ENCODE measurements at places on chromosomes 2 and 18.

- no peak for DNase-seq
Measured at GRCh38 chr2:196160946-196161345, 10.4 kb downstream of the STK17B start.

DNA sequence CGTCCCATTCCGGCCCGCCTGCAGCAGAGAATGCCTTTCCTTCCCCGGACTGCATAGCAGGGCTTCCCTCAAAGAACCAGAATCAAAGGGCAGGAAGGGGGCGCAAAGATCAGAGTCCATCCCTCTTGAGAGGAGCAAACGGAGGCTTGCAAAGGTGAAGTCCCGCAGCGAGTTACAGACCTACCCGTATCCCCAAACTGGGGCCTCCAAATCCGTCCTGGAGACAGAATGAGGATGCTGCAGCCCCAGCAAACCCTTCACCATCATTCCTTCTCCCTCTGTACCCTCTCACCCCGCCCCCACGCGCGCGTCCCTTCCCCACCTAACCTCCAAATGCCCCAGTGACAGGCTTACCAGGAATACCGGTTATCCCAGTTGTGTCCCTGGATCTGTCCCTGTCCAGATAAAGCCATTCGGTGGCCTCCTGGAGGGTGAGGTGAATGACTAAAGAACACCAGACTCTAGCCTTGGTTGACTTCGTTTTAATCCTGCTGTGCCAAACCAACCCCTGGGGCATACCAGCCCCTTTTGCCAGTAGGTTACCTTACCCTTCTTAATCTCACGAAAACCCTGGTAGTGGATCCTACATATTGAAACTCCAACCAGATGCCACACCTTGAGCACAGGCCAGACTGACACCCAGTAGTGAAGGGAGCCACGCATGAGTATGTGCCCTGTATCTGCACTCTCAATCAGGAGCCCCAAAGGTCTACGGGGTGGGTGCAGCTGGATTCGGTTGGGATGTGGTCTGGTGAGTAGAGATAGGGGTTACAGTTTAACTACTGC lies 961 bp upstream of the SLC40A1 start:
- DNase-seq, result no peak

DNA sequence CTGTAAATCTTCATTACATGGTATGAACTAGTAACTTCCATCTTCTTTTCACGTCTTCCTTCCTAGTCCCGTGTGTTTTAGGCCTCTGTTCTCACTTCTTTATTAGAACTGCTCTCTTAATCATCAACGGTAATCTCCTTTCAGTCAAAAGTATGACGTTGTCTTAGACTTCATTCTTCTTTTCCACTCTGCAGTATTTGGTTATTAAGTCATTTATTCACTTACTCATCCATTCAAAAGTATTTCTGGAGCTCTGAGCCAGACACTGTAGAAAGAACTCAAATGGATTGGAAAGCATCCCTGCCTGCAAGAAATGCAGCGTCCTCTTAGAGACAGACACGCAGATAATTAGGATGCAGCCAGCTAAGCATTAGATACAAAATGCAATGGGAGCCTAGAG lies 494.6 kb upstream of the NRP2 start:
- no peak for DNase-seq

GRCh38 chr2:187058198-187058597 lies 209.2 kb upstream of the ZSWIM2 start:
- no peak for DNase-seq
